ENCODE measurements at places on chromosomes 2 and 18. TPM values are rescaled to one million over a fixed set of nuclear protein-coding genes. Genes with fewer than 3 reads are reported as not detected.

RSAD2 gene
- total RNA-seq = 2.4 TPM

CCDC150 gene
- 18.2 TPM for total RNA-seq

SLC4A5 gene
- 0.93 TPM for total RNA-seq

CD207 gene
- not detected for total RNA-seq

EVA1A gene
- not detected for total RNA-seq

ANKRD36 gene
- 45.1 TPM for total RNA-seq

HRH4 gene
- 1.6 TPM for total RNA-seq

G6PC2 gene
- total RNA-seq = not detected

ATP8B1 gene
- not detected for total RNA-seq

HOXD4 gene
- not detected for total RNA-seq

HK2 gene
- 120 TPM for total RNA-seq

FIGN gene
- not detected for total RNA-seq

SPATA3 gene
- total RNA-seq = not detected

RPRM gene
- not detected for total RNA-seq

RAB3GAP1 gene
- total RNA-seq = 24.2 TPM

ZNF804A gene
- not detected for total RNA-seq

SMPD4 gene
- total RNA-seq = 91.1 TPM

All from activated CD4-positive, alpha-beta T cell treated with anti-CD3 and anti-CD28 coated beads, Interleukin-2, amount 10 ng/mL, durations not matched to agents 24 days and 14 days (primary cell).